ENCODE measurements at places on chromosomes 4 and X.

- no peak for DNase-seq
Measured at GRCh38 chrX:2751291-2751690, 549 bp upstream of the XG start.

DNA sequence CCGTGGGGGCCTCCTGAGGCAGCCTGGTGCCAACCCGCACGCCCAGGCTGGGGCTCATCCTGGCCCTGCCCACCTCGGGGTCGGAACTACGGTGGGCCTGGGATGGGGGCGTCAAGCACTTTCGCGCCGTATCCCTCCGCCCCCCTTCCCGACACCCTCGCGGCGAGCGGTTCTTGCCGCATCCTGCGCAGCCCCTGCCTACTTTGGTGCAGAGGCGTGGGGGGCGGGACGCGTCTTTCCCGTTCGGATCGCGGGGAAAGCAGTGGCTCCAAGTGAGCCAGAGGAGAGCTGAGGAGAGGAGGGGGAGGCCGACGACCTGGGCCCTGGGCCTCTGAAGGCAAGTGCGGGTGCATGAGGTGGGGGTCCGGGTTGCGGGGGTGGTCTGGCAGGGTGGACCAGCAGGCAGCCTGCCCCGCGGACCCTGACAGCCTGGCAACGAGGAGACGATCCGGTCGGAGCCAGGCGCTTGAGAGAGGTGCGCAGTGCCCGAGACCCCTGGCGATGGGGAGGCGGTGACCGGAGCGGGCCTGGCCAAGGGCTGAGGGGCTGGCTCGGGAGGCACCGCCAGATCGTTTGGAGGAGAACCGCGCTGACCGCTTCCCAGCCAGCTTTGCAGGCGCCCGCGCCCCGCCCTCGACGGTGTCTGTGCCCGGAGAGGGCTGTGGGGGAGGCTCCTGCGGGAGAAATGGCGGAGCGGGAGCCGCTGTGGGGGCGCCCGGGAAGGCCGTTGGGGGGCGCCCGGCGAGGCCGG lies at the start of gene GPRASP2:
Gene GPRASP2 (plus strand): TSS at position 233 of the 751 bp plus-strand sequence. CDS start 2,422 bp downstream, outside the sequence.
- DNase-seq: no peak

DNA sequence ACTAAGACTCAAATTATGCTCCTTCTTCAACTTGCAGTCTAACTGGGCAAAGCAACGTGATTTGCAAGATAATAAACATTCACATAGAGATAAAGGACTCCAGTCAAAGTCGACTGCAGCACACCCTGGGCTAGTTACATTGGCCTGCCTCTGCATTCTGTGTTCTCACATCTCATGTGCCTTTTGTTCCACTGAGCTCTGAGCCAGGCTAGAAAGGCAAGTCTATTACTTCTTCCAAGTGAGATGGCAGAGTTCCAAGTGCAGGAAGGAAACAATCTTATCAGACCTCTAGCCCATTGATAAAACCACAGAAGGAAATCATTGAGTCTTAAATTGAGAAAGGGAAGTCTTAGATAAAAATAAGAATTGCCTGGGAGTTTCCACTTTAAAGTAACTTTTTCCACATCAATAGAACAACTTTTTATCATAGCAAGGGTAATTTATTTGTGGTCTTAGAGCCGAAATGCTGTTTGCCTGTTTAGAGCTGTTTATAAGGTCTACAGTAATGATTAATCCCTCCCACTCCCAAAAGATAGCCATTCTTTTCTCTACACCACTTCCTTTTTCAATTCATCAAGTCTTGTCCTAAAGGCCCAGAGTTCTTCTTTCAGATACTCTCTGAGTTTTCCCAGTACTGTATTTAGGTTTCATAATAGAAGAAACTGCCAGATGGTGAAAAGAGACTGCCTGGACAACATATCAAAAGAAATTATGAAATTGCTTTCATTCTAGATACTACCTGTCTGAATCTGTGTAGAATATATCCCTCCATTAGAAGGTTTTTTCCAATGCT lies 200.2 kb downstream of the GUCY2F start:
- no peak for DNase-seq

GRCh38 chr4:135732448-135732847 lies 1530.9 kb upstream of the PABPC4L start:
- no peak for DNase-seq
